Globus pallidus (tissue), 1 donor: ENCODE measurements at places on chromosomes 12 and 14.

DNA sequence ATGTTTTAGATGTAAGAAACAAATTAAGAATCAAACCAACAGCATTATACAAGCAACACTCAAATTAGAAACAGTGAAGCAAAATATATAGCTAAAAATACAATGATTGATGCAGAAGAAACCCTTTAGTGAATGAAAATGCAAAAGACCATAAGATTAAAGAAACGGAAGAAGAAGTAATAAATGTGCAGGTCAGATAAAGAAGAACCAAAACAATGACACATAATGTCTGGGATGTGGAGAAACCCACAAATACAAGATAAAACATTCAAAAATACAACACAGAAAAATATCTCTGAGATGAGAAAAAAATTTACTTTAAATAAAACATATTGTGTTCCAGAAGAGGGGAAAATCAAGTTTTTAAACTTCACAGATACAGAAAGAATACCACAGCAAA, 73.4 kb upstream of the AVPR1A start:
- DNase-seq, result no peak

- DNase-seq, result no peak
Measured at GRCh38 chr14:100950024-100950423, 46.5 kb upstream of the RTL1 start.

DNA sequence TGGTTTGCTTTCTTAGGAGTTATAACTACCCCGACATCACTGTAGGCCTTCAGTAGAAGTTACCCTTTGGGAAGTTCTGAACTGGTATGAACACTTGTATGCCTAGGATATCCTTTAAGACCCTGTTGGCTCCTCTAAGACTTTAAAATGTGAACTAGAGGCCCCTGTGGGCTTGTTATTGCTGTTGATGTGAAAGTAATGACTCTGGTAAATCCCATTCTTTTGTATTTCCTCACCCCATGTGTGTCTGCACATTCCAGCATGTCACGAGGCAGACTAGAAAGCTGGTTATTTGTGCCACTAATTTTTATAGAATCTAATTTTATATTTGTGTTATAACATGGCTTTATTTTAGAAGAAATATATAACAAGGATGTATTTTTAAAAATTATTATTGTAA, 48.9 kb downstream of the SERPINA10 start:
- no peak for DNase-seq

DNA sequence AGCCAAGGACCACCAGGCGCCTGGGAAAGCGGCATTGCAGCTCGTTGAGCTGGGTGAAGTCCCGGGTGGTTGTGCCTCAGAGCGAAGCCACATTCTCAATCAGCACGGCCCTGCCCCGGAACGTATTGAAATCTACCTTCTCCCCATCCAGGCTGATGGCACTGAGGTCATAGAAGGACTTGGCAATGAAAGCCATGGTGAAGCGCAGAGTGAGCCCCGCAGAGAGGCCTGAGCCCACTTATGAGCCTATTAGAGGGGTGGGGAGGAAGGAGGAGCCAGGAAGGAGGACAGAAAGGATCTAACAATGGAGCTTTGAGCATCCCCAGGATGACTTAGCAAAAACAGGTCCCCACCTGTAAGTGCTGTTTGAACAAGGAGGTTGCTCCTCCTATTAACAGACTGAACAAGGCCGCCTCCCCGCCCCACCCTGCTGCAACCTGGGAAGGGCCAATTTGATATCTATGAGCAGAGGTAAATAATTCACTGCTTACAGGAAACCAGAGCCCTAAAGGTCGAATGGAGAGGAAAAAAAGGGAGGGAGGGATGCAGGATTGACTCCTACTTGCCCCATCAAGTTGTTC, at the start of gene GPX2:
Gene GPX2, minus strand, starts transcription at position 215 of the 581 bp plus-strand sequence. Its CDS starts 19 bp downstream, at position 196.
- DNase-seq, result no peak

- peak; percentile 44 for DNase-seq
Measured at GRCh38 chr14:72549026-72549425, 344.9 kb downstream of the DPF3 start.

DNA sequence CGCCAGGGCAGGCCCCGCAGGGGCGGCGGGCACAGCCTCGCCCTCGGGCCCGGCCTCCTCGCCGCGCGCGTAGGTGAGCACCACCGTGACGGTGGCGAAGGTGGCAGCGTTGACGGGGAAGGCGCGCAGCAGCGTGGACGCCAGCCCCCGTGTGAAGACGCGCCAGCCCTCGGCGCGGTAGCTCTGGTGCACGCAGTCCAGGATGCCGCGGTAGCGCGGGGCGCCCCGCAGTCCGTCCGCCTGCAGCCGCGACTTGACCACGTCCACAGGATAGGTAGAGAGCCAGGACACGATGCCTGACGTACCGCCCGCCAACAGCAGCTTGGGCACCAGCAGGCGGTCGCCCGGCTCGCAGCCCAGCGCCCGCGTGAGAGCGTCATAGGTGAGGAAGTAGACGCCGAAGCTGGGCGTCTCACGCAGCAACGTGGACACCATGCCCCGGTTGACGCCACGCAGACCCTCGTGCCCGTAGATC, 13.9 kb downstream of the SLC25A29 start:
- DNase-seq, result no peak

DNA sequence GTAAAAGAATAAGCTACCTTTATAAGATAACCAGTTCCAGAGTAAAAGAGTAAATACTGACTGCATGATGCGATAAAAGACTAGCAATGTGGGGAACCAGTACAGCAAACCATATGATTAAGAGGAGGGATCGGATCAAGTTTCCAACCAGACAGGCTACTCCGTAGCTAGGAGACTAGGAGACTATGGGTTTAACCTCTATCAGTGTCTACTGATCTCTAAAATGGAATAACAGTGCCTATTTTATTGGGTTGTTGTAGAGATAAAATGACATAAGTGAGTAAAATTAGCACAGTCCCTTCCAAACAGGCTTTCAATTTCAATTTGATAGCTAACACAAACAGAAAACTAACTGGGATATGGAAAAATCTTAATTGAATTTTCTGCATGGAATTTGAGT, 76.0 kb downstream of the PAWR start:
- no peak for DNase-seq

DNA sequence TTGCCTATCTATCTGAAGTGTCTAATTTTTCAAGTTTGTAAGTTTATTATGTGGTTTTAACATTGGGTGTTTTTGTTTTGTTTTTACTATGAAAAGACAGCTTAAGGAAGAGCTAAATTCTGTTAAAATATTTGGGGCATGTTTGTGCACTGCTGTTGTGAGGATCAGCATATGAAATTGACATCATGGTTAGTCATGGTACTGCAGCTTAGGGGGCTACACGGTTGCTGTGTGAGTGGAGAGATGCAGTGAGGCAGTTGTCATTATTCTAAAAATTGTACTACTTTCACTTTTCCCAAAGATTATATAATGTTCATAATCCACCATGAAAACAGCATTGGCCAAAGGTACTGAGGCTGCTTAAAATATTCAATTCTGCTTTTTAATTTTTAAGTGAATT, 49.0 kb downstream of the ZC3H14 start:
- no peak for DNase-seq

GRCh38 chr14:104020471-104020870, 65.0 kb upstream of the ASPG start:
- DNase-seq, result no peak

- no peak for DNase-seq
Measured at GRCh38 chr14:25009891-25010290, 40.1 kb downstream of the STXBP6 start.

DNA sequence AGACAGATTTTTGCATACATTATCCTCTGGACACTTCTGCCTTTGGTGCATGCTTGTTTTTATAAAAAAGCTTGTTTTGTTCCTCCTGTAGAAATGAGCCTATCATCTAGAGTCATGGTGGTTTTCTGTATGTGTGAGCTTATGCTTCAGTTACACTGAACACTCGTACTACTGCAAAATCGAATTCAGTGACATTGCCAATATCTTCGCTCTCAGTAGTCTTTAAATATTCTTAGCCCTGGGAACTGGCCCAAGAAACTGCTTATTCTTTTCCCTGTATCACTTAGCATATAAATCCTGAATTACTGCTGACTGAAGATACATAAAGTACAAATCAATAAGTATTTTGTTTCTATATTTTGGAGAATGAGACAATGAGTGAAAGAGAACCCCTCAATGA, 70.5 kb downstream of the RGS6 start:
- no peak for DNase-seq

DNA sequence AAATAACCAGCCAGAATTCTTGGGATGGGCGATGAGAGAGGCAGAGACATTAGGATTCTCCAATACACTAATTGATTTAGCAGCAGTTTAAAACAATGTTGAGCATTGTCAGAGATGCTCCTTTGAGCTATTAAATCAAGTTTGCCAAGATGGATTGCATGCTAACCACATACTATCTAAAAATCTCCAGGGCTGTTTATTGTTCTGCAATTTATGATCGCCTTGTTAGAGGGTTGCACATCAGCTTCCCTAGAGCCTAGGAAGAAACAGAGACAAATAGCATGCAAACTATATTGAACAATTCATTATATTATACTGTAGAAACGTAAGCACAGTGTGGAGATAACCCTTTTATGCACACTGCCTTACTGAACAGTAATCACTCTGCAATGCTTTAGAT, 599.9 kb downstream of the SOX5 start:
- DNase-seq, result no peak

- no peak for DNase-seq
Measured at GRCh38 chr14:95200404-95200803, 43.1 kb upstream of the DICER1 start.

DNA sequence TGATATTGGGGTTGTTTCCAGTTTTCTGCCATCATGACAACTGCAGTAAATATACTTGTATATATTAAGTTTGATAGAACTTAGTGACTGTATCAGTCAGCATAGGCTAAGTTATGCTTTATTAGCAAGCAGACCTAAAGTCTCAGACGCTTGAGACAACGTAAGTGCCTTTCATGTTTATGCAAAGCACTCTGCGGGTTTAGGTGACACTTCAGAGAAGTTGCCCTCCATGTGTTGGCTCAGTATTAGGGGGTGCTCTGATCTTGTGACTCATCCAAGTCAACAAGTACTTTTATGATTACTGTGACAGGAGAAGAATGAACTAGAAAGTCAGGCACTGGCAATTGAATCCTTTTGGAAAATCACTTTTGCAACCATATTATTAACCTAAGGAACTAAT, 13.3 kb upstream of the OTOGL start:
- DNase-seq, result no peak

DNA sequence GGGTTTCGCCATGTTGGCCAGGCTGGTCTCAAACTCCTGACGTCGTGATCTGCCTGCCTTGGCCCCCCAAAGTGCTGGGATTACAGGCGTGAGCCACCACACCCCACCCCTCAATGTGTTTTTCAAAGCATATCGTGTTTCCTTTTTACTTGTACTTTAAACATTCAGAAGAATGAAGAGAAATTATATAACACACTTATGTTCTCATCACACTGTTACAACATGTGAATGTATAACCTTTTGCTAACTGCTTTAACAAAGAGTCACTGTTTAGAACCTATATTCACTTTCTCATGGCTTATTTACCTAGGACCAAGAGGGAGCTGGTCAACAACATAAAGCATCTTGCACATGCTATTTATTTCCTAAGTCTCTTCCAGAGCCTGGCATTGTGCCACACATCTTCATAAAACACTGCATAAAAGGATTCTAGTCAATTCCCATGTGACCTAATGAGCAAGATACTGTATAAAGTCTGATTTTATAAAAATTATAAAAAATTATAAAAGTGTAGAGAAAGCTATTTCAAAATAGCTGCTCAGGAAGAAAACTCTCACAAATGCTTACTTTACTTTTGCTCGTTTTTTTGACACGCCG, 16.0 kb upstream of the ACTR6 start:
- no peak for DNase-seq

- DNase-seq, result no peak
Measured at GRCh38 chr14:59086241-59086882, 102.1 kb upstream of the DAAM1 start.

GRCh38 chr14:22558221-22558913, 30.7 kb downstream of the DAD1 start:
- DNase-seq, result no peak

DNA sequence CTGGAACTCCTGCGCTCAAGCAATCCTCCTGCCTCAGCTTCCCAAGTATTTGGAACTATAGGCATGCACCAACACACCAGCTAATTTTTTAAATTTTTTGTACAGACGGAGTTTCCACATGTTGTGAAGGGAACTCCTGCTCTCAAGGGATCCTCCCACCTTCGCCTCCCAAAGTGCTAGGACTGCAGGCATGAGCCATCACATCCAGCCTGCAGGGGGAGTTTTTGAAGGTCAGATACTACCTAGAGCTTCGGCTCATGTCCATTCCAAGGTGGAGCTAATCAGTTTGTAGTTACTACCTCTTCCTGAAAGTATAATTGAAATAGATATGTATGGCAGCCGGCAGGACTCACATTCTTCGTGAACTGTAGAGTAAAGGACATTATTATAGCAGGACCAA, 3.7 kb upstream of the TAS2R19 start:
- no peak for DNase-seq

GRCh38 chr14:82565825-82566224, 1032.2 kb upstream of the SEL1L start:
- no peak for DNase-seq

DNA sequence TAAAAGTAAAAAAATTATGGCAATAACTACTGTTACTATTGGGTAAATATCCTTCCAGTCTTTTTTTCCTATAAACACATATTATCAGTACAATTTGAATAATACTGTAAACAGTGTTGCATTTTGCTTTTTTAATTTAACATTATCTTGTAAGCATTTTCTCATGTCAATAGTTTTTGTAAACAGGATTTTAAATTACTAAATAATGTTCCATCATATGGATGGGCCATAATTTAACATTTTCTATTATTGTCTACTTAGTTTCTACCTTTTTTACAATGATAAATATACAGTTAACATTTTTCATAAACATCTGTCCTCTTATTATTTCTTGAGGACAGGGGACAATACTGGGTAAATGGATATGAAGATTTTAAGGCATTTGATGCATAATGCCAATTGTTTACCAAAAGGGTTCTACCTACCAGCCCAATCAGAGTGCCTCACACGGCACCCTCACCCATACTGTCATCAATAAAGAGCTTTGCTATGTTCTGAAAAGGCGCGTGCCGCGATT, 759 bp upstream of the ACVR1B start:
- DNase-seq, result no peak

GRCh38 chr12:20366776-20367409, 1.4 kb upstream of the PDE3A start:
- DNase-seq, result no peak

GRCh38 chr12:100189636-100190394, 10.8 kb upstream of the ACTR6 start:
- no peak for DNase-seq

DNA sequence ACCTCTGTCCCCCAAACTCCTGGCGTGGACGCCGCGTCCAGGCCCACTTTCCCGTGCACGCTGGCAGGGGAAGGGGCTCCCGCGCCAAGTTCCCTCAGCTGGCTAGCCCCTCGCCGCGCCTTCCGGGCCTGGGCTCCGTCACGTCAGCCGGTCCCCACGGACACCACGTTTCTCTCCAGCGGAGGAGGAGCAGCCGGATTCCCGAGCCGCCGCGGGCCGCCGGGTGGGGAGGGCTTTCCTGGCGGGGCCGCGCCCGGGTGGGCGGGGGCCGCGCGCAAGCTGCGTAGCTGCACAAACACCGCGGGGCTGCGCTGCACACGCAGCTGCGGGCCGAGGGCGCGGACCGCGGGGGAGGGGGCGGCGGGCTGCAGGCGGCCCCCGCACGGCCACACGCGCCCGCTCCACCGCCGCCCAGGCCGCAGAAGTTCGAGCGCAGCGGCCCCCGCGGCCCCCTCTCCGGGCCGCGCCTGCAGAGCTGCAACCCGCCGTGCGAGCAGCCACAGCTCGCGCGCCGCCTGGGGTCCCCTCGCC, 45.1 kb upstream of the PNMA1 start:
- DNase-seq, result no peak

GRCh38 chr12:87280893-87281292, 748.3 kb downstream of the C12orf50 start:
- no peak for DNase-seq

GRCh38 chr14:64983439-64984310, 3.0 kb upstream of the FNTB start:
- peak; percentile 42 for DNase-seq
